ENCODE measurements at places on chromosomes 16 and 17. TPM values are rescaled to one million over a fixed set of nuclear protein-coding genes. Genes with fewer than 3 reads are reported as not detected.

The CACNG1 gene
- total RNA-seq, result not detected

The TEX19 gene
- not detected for total RNA-seq

The INCA1 gene
- total RNA-seq, result not detected

The KRT12 gene
- not detected for total RNA-seq

The MVD gene
- 64.7 TPM for total RNA-seq

The TTYH2 gene
- total RNA-seq, result 10.0 TPM

The CLEC18C gene
- 1.8 TPM for total RNA-seq

All from T-cell (primary cell).